Omental fat pad (tissue), 4 donors: ENCODE measurements at places on chromosomes 3 and 15. TPM values are rescaled to one million over a fixed set of nuclear protein-coding genes. Genes with fewer than 3 reads are reported as not detected.

RPL32 gene
- 796 TPM for total RNA-seq

ZNF770 gene
- total RNA-seq, result 21.5 TPM

CCK gene
- not detected for total RNA-seq

IQCH gene
- total RNA-seq, result 1.6 TPM

GRCh38 chr3:178063461-178063860 lies 472.8 kb upstream of the KCNMB2 start:
- DNase-seq, result no peak

DNA sequence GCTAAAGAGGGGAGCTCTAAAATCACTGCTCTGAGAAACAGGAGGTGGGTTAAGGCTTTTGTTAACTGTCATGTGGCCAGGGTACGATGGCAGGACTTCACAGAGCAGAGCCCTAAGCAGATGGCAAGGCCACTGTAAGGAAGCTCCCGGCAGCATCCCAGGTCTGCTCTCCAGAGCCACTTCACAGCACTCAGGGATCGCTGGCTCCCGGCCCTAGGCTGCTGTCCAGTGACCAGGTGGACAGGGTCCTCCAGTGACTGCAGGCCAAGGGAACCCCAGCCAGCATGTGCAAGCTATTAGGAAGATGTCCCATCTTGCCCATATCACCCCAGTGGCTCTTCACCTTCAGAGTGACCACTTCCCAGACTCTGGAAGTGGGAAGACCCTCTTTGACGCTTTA lies 10.4 kb downstream of the TMEM41A start:
- no peak for DNase-seq

DNA sequence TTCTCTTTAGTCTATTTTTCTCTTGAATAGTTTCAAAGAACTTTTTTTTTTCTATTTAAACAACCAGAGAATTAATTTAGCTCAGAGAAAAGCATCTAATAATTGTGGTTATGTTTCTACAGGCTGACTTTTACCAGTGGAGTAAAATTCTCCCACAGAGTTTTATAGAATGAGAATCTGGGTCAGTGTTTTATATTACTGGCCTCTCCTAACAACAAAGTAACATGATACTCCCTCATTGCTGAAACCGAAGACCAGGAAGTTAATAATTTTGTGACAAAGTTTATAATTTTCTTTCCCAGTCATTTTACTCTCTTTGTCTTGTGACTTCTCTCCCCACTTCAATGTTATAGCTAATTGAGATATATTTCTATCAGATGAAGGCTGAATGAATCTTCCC lies 946.9 kb downstream of the EPHA3 start:
- no peak for DNase-seq

DNA sequence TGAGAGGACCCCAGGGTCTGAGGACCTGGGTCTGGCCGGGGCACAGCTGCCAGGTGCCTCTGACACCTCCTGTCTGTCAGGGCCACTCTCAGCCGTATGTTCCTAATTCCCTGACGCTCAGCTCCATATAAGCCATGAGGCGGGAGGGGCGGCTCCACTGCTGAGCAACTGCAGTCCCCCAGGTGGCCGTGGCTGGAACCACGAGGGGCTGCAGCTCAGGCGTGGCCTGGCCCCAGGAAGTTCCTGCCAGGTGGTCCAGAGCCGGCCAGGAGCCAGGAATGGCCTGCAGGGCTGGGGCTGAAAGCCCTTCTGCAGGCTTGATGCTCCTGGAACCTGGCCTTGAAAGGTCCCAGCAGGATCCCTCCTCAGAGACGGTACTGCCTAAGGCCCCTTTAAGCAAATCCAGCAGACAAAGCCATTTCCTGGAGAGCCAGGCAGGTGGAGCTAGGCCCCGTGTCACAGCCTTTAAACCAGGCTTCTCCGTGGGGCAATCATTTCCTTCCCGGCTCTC lies 118.0 kb downstream of the CHSY1 start:
- DNase-seq, result no peak

DNA sequence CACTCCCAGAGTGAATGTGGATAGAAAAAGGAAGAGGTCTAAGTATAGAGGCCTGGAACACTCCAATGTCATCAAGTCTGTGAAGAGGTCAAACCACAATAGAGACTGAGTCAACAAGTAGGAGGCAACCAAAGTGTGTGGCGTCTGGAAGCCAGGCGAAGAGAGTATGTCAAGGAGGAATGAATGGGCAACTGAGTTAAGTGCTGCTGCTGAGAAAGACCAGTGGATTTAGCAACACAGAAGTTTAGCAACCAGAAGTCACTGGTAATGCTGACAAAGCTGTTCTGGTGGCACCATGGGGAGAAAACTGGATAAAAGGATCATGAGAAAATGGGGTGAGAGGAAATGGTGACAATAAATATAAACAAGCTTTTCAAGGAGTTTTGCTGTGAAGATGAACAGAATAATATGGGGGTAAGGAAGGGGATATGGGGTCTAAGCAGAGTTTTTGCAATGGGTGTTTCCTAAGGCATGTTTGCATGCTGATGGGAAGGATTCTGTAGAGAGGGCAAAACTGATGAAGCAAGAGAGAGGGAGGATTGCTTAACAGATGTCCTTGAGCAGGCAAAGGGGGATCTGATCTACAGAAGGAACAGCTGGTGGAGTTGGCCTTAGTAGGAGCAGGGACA lies 38.4 kb downstream of the PCOLCE2 start:
- no peak for DNase-seq

GRCh38 chr15:85625856-85626255 lies 168.9 kb downstream of the KLHL25 start:
- no peak for DNase-seq

GRCh38 chr15:71748293-71748718 lies 62.0 kb upstream of the NR2E3 start:
- DNase-seq, result no peak

DNA sequence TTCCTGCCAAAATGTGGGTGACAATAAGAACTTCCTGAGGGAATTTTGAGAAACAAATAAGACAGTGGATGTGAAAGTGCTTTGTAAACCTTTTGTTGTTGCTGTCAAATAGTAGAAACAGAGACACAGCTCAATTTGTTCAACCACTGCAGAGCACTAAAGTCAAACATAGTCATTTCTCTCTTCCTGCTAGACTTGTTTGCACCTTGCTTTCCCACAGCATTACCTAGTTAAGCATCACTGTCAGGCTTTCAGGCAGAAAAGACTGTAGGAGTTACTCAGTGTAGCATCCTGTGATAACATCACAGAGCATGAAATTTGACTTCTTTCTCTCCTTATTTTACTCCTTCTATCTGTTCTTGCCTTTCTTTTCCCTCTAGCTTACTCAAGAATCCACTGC lies 27.1 kb downstream of the SLC12A1 start:
- DNase-seq, result no peak

DNA sequence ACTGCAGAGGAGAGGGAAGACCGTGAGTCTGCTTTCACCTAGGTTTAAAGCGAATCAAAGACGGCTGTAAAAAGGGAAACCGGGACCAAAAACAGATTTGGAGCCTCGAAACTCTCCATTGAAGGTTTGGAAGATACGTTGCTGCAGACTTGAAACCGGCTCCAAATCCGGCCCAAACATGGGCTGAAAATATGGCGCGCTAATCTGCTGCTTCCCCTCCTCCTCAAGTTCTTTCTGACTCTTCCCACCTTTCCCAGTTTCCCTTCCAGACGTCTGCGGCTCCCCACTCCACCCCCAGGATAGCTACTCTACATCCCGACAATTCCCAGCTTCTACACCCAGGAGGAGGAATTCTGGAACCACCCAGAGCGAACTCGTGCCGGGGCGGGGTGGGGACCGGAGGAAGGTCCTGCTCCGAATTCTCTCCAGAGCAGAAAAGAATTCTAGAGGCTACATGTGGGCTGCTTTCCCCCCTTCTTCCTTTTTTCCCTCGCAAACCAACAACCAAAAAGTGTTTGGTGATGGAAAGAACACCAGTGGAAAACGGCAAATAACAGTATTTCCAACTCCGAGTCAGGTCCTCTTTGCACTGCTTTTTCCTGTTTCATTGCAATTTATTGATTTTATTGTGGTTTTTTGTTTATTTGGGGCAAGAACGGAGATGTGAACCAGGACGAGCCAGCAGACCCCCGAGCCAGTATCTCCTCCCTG lies 8.5 kb downstream of the EOMES start:
- no peak for DNase-seq

DNA sequence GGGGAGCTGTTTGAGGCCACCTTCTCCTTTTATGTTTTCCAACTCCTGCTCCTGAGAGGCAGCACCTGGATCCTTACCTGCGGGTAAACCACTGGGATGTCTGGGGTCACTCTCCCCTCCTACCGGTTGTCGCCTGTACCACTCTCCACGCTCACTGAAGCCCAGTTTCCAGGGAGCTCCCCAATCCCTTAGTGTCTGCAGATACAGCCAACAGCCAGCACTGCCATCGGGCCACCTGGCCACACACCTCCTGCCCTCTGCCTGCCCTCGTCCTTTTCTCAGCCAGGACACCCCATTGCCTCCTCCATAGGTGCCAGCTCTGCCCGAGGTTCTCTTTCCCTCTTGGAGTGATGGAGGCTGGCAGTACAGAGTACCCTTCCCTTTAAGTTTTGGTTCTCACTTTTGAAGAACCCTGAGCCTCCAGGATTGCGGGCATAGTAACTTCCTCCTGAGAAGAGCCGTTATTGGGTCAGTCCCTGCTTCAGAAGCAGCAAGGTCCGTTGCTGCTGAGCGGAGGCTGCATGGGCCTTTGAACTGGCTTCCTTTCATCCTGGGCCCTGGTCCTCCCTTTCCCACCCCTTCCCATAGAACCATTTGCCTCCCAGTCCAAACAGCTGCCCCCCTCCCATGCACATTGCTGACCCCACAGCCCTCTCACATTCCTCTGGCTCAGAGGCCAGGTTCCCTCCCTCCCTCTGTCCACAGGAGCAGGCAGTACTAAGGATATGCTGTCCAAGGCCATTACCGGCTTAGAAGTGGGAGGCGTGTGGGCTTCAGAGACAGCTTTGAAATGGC lies 30.9 kb downstream of the ARNT2 start:
- no peak for DNase-seq
